ENCODE measurements at places on chromosomes 4 and X.

DNA sequence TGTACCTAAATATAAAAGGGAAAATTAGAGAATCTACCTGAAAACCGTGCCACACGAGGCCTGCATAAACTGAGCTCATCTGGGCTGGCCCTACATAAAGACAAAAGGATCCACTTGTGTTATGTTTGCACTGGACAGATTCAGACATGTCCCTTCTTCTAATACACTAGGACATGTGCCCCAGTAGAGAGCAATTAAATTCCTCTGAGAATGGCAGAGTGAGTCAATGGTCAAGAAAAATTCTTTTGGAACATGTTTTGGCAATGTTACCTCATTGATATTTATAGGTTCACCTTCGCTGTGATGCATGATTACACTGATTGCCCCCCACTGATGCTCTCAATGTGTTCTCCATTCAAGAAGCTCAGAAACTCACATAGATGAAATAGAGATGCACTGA is 95.2 kb downstream of the MANBA start:
- no peak for DNase-seq

GRCh38 chrX:111168314-111168713 is 72.3 kb downstream of the PAK3 start:
- no peak for DNase-seq

DNA sequence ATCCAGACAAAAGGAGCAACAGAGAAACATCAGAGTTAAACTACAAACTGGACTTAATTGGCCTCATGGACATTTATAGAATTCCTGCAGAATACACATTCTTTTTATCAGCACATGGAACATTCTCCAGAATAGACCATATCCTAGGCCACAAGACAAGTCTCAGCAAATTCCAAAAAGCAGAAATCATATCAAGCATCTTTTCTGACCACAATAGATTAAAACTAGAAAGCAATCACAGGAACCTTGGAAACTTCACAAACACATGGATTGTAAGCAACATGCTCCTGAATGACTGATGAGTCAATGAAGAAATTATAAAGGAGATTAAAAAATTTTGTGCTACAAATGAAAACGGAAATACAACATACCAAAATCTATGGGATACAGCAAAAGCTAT is 526.7 kb downstream of the PCDH7 start:
- no peak for DNase-seq

GRCh38 chr4:116913451-116913850 is 171.9 kb downstream of the TRAM1L1 start:
- DNase-seq = no peak

GRCh38 chr4:170425521-170426143 is 335.9 kb upstream of the AADAT start:
- no peak for DNase-seq

DNA sequence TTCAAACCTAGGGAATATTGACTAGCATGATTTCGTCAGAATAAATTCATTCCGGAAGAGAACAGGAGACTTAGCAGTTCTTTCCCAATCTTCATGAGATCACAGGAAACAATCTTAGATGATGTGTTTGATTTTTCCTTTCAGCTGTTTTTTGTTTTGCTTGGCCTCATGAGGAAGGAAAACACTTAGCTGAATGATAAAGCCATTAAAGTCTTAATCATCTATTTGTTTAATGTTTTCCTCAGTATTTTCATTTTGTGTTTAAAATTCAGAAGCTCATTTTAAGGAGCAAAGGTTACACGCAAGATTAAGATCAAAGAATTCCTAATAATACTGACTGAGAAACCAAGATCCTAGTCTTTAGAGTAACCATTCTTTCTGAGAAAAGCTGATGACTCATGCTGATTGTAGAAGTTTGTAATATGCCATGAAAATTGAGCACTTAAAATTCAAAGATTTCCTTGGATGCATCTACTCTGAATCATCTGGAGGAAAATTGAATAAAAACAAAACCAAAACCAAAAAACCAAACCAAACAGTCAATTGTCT is 15.4 kb upstream of the TBC1D19 start:
- DNase-seq = no peak

GRCh38 chr4:138939960-138940359 is 75.6 kb upstream of the NOCT start:
- no peak for DNase-seq

GRCh38 chr4:37826295-37827029 is at the start of gene PGM2:
PGM2 (plus strand) TSS chr4:37826686; CDS start chr4:37826733, 47 bp downstream.
- DNase-seq = peak; percentile 83
